Stimulated activated CD4-positive, alpha-beta T cell treated with anti-CD3 and anti-CD28 coated beads, Interleukin-1b, Interleukin-23, amount 100 ng/mL, for 1 hour (primary cell): ENCODE measurements at places on chromosomes 5 and 9.

- no peak for DNase-seq
These were observed 339.1 kb downstream of the NFIB start for GRCh38 chr9:13974891-13975290.

DNA sequence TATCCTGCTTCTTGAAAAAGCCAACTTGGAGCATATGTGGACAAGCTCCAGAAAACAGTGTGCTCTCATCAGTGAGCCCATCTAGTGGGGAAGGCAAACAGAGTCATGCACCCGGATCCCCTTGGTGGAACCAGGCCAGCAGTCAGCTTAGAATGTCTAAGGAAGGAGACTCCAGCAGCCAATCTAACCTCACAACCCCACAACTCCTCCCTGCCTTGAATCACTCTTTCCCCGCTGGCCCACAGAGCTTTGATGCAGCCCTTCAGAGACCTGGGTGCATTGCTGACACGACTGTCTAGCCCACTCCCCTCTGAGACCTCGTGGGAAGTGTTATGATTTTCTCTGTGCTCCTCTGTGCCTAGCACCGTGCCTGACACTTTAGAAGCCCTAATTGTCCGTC lies 623.7 kb downstream of the BNC2 start:
- DNase-seq, result no peak

DNA sequence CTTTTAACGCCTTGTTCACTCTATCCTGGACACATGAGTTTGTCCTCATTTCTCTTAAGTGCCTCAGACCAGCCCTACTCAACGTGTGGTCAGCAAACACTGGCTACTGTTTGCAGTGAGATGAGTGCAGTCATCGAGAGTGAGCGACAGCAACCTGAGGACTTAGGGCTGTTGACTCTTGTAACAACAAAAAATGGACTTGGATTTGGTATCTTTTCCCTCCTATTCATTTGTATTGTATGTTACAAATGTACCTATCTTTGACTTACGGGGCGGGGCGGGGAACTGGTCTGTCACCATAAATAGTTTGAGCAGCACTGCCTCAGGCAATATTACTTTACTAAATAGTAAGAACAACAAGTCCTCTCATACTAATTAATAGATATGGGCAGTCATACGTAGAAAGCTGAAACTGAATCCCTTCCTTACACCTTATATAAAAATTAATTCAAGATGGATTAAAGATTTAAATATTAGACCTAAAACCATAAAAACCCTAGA lies 84.1 kb downstream of the TLE1 start:
- no peak for DNase-seq

GRCh38 chr9:128828719-128829452 lies 708 bp downstream of the SPOUT1 start:
- DNase-seq, result no peak

DNA sequence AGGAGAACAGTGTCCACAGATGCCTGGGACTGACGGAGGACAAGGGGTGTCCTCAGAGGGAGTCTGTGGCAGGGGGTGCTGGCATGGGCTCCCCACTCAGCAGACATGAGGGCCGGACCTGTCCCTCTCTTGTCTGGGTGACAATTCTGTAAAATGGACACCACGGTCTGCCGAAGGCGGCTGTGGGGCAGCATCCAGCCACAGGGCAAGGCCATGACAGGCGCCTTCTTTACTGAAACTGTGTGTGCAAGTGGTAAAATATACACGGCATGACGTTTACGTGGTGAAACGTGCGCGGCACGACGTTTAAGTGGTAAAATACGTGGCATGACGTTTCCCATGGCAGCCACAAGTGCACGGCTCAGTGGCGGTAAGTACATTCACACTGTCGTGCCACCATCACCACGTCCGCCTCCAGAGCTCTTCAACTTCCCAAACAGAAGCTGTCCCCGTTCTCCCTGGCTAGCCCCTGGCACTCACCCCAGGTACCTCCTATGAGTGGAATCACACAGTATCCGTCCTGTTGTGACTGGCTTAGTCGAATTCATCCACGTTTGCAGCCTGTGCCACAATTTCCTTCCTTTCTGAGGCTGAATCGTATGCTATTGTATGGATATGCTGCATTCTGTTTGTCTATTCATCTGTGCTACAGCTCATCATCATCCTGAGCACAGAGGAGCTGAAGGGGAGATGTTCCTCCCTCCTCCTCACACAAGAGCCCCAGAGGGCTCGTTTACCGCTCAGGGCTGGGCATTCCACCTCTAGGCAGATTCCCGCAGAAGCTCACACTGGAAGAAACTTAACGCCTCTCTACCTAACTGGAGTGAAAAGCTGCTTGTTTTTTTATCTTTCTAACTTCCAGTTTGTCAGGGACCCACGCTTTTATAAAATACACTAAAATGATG lies 52.5 kb downstream of the COL23A1 start:
- no peak for DNase-seq

GRCh38 chr9:98374385-98375051 lies 119.1 kb upstream of the TBC1D2 start:
- no peak for DNase-seq

DNA sequence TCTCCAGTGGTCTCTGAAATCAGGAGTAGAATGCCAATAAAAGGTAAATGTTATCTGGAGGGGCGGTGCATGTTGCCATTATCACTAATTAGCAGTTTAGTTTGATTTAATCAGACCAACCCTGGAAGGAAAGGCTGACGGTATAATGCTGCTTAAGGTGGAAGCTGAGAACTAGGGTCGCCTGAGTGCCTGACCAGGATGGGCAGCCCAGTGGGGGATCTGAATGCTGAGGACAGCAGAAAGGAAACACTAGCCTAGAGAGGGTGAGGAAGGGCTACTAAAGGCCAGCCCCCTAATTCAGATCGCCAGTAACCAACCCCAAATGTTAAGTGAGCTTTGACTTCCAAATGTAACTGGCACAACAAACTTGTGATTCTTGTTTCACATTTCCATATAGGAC lies 172.2 kb downstream of the APBA1 start:
- no peak for DNase-seq

GRCh38 chr9:114039484-114039883 lies 38.6 kb downstream of the AMBP start:
- no peak for DNase-seq

DNA sequence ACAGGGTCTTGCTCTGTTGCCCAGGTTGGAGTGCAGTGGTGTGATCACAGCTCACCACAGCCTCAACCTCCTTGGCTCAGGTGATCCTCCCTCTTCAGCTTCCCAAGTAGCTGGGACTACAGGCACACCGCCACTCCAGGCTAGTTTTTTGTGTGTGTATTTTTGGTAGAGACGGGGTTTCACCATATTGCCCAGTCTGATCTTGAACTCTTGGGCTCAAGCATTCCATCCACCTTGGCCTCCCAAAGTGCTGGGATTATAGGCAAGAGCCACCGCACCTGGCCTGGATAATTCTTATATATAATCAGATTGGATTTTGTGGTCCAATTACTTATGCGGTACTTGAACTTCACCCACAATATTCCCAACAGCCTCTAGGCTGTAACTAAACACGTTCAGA lies 19.8 kb downstream of the CCDC69 start:
- no peak for DNase-seq

DNA sequence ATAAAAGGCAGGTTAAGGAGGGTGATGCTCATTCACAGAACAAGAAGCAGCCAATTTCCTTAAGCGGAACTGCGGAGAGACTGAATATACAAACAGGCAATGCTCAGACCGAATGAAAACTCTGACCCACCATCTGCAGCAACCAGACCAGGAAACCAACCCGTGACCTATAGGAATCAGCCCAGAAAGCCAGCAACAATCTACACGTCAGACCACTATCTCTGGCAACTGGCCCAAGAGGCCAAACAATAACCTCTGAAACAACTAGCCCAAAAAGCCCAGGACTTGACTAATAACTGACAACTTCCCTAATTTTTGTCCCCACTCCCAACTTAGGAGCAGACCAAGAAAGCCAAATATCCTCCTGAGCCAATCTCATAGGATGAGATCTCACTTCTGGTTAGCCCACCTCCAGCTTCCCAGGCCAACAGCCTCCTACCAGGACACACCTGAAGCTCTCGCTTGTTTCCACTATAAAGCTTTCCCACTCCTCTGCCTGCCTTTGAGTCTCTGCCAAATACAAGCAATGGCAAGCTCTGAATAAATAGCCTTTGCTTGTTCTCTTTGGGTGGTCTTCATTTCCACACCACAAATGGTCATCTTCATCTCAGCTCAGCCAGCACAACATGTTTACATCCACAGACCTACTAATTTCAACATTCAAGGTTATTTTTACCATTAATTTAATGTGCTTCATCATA lies 168.5 kb downstream of the HSD17B3 start:
- DNase-seq, result no peak

GRCh38 chr5:90434116-90434714 lies 24.7 kb upstream of the CETN3 start:
- no peak for DNase-seq

- no peak for DNase-seq
These were observed 6.3 kb upstream of the IL12B start for GRCh38 chr5:159336586-159336985.

GRCh38 chr9:6910032-6910431 lies 152.3 kb downstream of the KDM4C start:
- no peak for DNase-seq

DNA sequence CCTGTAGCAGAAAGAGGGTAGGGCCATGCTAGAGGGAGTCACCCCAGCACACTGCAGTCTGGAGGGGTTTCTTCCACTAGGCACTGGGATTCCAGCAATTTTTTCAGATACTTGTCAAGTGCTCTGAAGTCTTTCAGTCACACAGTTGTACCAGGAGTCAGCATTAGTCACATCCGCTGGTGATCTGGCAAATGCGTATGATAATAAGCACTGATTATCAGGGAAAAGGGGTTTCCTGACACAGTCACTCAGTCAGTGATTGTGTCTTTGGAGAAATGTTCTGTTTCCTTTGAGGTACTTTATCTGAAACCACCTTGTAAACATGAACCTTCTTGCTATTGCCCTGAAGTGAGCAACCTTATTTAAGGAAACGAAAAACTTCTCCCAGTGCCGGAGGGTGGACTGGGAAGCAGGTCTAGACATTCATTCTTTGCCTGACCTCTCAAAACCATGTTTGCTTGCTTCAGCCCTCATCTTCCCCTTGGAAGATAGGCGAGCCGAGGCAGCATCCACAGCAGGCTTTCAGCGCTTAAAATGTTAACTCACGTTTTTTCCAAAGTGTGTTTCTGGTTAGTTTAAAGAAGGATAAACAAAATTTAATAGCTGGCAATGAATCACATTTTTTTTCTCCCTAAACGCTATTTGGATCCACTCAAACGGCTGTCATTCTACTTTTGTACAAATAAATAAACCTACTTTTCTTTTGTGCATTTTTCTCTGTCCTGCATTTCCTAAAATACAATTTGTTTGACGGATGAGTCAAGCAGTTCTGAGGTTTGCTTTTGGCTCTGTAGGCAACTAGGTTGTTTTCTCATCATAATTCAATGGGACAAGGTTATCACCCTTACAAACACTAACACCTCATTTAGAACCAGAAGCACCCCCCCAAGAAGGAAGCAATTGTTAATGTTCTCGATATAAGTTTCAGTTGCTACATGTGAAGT lies 77.7 kb downstream of the FOXD1 start:
- DNase-seq, result no peak

DNA sequence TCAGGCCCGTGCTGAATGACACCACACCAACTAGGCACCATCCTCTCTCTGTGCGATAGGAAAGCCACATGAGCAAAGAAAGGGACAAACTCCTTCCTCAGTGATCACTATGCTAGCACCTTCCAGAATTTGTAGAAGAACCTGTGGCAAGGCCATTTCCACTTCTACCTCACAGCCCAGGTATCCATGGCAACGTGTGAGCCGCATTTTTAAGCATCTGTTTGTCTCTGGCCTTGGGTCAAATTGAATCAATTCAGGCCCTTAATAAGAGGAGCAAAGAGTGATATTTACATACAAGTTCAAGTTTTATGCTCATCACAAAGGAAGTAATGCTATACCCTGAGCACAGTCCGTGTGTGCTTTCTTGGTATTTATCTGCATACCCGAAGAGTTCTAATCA lies 179.3 kb downstream of the SLC12A2 start:
- no peak for DNase-seq

GRCh38 chr9:91273853-91274552 lies 87.7 kb downstream of the AUH start:
- no peak for DNase-seq

GRCh38 chr5:87400305-87400899 lies 12.3 kb downstream of the CCNH start:
- no peak for DNase-seq

DNA sequence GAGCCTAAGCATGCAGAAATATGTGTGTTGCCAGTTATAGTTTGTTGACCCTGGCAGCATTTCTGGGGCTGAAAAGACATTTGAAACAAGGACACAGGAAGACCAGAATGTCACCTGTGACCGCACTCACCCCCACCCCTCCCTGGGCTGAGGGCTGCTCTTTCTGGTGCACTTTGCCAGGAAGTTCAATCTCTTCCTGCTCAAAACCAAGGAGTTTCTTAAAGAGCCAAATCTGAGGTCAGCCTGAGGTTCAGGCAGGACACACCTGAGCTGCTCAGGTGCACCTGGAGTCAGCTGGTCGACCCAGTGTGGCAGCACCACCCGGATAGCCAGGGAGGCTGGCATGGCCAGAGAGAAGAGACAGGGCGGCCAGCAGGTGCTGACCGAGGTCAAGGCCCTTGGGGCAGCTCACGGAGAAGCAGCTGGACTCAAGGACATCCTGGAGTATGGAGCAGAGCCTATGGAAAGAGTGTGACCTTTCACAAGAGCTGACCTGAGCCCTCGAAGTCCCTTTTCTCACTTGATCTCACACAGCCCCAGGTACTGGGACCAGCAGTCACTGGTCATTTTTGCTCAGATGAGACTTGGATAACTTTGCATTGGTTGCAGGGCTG lies 376.9 kb upstream of the IRX4 start:
- DNase-seq, result no peak

DNA sequence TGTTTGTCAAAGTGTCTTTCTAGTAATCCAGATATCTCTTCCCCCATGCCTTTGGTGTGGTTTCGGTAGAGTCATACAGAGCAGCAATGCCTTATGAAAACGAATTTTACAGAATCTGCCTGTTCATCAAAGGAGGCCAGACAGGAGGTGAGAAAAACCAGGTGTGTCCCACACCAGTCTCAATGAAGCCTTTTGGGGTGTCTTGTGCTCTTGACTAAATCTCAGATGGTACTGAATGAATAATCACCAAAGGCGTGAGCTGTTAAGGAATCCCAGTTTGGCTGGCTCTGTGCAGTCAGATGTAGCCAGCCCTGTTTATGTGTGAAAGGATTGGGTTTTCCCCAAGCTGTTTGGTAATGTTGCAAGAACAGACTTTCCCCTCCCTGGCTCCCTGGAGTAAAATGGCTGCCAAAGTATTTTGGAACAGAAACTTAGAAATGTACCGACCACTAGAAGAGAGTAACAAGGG lies 70.8 kb upstream of the CDKN2B start:
- DNase-seq, result peak; percentile 9
